ENCODE measurements at places on chromosomes 1 and 21.
A peak's percentile ranks its signal among the peaks of the same experiment; 100 is the strongest.

GRCh38 chr1:43382027-43382779, 7.4 kb downstream of the MED8 start:
- DNase-seq: no peak

DNA sequence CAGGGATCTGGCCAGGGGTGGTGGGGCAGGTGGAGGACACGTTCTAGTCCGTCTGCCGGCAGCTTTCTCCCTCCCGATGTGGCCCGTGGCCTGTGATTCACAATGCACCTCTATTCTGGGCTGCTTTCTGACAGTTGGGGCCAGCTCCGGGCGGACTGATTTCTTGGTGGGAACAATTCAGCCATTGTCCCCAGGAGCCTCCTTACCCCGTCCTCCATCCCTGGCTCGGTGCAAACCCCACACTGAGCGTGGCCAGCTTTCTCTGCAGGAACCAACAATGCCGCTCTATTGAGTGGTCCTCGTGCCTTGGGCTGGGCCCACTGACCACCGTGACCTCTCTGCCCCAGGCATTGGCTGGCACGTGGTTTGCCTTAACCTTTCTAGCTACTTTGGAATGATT, 29.7 kb downstream of the PADI2 start:
- DNase-seq: no peak

DNA sequence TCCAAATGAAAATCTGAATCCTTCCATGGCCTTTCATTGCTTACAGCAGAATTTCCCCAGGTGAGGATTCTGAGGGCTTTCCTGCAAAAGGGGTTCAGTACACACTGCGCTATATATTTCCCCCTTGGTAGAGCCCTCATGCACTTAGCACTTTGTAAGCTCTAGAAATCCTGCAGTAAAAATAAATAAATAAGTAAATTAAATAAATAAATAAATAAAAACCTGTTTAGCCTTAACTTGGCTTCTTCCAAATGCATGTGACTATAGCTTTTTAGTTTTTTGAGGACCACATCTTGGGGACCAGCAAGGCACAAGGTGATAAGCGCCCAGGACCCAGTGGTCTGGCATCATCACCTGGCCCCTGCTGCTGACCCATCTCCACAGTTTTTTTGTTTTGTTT, 3.2 kb upstream of the BMP8B start:
- no peak for DNase-seq

GRCh38 chr21:15409031-15409430, 320.8 kb upstream of the USP25 start:
- DNase-seq: no peak

DNA sequence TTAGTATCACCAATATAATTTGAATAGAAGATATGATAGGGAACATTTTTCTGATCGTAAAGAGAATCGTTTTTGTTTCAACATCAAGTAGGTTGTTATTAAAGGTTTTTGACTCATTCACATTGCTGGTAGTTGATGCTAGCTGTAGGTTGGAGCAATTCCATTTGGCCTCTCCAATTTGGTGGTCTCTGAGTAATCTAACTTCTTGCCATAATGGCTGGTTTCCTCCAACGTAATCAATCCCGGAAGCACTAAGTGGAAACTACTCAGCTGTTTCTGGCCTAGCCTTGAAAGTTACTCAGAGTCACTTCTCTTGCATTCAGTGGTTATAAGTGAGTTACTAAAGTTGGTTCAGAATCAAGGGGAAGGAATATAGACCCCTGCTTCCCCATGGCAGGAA, 26.0 kb downstream of the RCOR3 start:
- no peak for DNase-seq

DNA sequence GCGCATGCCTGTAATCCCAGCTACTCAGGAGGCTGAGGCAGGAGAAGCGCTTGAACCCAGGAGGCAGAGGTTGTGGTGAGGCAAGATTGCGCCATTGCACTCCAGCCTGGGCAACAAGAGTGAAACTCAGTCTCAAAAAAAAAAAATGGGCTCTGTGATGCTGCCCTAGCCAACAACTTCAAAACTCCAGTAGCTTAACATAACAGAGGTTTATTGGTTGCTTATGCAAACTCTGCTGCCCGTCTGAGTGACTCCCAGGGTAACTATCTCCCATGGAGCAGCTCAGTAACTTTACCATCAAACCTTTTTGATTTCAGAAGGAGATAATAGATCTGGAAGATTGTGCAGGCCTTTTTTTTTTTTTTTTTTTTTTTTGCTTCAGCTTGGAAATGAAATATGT, 18.9 kb upstream of the ITLN2 start:
- no peak for DNase-seq

DNA sequence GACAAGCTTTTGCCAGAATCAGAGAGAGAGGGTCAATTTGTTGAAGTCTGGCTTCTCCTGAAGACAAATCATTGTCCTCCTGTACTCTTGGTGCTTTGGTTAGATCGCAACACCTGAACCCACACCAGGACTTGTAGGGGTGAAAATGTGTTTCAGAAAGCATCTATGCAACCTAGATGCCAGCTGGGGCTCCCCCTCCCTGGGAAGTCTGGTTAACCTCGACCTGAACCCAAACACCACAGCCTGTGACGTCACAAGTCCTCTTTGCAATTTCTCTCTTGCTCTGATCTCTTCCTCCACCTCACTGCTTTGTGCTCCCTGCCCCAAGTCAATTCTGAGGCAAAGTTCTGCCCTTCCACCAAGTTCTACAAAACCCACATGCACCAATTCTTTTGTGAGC, 42.8 kb upstream of the USP24 start:
- peak; percentile 69 for DNase-seq

GRCh38 chr1:151047925-151048644, 534 bp downstream of the C1orf56 start:
- DNase-seq: peak; percentile 42

DNA sequence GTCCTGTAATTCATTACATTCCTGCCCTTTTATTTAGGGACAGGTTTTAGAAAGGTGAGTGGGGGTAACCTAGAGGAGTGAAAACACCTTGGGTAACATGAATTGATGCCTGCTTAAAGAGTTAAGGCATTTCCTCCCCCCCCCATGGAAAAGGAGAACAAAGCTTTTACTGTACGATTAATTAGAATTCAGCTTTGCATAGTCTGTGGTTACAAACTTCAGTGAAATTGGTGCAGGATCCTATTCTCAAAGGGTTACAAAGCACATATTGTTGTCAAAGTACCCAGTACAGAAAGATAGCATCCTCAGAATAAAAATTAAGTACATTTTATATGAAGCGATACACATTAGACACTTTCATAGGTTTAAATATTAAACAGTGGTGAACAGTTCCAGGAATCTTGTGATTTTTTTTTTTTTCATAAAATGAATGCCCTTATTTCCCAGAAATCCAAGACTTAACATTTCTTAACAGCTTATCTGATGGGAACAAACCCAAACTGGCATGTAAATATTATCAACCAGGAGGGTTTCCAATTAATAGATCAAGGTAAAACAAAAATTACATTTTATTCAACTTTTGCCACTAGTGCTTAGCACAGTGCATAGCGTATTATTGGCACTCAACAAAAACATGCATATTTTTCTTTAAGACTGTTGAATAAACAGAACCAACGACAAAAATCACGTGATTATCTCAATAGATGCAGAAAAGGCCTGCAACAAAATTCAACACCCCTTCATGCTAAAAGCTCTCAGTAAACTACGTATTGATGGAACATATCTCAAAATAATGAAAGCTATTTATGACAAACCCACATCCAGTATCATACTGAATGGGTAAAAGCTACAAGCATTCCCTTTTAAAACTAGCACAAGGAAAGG, 172.7 kb downstream of the PDE4B start:
- DNase-seq: no peak

DNA sequence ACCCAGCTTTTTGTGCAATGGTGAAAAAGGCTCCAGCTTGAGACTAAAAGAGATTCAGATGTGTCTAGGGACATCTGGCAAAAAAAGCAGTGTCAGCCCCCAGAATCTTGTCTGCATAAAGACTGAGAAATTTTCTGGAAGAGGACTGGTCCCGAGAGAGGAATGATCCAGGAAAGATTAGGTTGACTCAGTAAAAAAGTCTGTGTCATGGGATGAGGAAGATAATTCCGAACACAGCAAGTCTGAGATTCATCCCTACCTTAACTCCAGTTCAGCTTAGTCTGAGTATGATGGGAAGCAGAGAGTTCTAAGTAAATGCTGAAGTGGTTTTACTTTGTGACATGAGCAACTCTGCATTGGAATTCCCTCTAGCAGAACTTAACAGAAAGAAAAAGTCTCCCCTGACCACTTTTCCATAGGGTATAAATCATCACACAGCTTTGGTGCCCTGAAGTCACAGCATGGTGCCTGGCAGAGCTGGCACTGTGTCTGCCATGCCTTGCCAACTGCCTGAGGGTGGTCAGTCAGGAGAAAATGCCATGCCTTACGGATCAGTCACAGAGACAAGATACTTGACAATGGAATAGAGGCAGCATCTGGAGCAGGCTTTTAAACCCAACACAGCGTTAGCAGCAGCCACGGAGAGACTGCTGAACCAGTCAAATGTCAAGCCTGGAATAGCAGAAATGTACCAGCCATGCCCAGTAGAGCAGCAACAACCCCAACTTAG, 153.4 kb downstream of the ZC3H11B start:
- no peak for DNase-seq

DNA sequence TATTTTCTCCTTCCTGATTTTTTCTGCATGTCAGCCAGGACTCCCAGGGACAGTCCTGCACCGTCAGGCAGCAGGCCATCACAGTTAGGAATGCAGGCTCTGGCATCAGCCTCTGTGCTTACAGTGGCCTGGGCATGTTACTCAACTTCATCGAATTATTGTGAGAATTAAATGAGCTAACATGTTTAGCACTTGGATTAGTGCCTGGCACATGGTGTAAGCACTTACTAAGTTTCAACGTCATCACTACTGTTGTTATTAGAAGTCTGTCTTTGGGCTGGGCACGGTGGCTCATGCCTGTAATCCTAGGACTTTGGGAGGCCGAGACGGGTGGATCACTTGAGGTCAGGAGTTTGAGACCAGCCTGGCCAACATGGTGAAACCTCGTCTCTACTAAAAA, 45.1 kb downstream of the SCCPDH start:
- no peak for DNase-seq

DNA sequence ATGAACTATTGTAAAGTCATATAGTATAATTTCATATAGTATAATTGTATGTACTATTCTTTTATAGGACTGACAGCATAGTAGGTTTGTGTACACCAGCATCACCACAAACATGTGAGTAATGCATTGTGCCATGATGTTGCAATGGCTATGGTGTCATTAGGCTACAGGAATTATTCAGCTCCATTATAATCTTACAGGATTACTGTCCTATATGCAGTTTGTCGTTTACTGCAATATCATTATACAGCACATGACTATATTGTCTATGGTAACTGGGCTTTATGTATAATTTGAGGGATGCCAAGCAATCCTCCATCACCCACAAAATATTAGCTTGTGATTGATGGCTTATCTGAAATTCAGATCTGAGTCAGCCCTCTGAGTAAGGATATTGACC, 54.2 kb upstream of the PBX1 start:
- no peak for DNase-seq

- no peak for DNase-seq
These were observed at the start of gene FCRL2 for GRCh38 chr1:157776971-157777391. Gene FCRL2, minus strand, starts transcription at chr1:157777132. Its CDS starts 59 bp downstream, at chr1:157777073.

DNA sequence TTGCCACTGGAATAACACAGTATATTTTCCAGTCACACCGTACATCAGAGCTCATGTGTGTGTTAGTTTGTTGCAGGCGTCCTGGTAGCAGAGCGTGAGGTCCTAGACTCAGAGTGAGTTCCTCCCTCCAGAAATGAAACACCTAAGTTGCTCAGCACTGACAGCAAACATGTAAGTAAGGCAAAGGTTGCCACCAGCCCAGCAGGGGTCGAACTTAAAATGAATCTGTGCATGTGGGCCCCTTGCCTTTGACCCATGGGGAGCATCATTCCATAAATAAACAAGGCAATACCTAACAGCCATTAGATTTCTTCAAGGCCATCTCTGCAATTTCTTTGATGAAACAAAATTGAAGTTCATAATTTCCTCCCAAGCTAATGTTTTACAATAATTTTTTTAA, 125.3 kb upstream of the ERG start:
- no peak for DNase-seq

DNA sequence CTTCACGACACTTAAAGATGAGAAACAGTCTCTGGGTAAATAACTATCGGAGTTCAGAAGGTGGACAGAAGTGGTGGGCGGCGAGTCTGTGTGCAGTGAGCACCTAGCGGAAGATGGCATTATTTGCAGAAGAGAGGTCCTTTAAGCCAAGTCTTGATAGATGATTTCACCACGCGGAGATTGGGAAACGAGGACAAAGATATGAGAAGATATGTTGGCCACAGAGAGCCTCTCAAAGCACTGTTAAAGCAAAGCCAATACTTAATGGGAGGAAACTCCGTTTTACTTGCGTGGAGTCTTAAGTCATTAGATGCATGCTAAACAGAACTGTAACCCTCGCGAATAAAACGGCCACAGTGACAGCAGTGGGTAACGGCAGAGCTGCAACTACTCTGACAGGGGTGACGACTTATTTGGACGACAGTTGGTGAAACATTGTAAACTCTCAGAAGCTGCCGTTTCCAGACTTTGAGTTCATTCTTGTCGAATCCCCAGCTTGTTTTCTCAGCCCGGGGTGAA, 577 bp upstream of the CEP350 start:
- DNase-seq: peak; percentile 50

DNA sequence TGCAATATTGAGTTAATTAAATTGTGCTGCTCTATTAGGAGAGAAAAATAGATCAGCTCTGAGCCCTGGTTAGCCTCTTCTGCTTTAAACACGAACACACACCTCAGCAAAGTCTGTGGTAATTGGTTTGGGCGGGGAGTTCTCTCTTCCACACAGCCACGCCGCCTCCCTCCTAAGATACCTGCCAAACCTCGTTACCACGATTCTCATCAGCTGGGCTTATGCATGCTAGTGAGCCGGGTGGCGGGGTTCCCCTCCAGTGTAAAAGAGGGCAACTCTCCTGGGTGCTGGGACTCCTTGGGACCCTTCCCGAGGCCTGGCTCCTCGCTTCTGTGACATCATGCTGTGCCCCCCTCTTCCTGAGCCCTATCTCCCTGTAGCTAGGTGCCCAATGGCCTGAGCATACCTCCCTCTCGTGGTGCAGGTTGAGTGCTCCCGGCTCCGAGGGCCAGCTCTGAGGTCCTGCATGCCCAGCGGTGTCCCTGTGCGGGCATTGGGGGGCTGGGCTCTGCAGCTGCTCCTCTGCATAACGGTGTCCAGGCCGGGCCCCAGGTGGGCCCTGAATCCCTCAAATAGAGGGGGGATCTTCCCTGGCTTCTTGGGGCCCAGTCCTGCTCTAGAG, 182.9 kb downstream of the PRDM16 start:
- DNase-seq: no peak

DNA sequence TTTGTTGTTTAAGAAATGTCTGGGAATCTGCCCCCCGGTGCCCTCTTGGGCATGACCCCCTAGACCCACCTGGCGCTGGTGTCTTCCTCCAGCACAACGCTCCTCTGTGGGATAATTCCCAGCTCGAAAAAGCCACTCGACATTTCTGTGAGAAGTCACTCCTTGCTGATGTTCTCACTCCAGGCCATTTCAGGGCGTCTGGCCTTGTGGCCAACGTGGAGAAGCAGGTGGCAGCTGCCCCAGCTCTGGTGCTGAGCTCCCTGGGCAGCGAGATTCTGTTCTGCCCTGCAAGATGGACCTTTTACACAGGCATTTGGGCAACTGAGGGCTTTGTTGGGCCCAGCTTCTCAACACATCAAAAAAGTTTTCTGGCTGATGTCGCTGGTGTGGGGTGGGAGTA, 147.7 kb upstream of the WNT4 start:
- no peak for DNase-seq

All from T-helper 2 cell treated with Interferon-gamma antibody and Interleukin-4, amounts not matched to agents 5 μg/mL and 100 μg/mL, for 36 hours (primary cell).